ENCODE measurements at places on chromosomes 4 and X.

GRCh38 chrX:107600366-107600765, 27.9 kb upstream of the PRPS1 start:
- no peak for DNase-seq

GRCh38 chr4:54946741-54947140, 178.7 kb downstream of the KDR start:
- no peak for DNase-seq

- DNase-seq: no peak
These were observed 595 bp upstream of the PYURF start for GRCh38 chr4:88524171-88524570.

GRCh38 chr4:147345662-147346061, 135.2 kb upstream of the EDNRA start:
- no peak for DNase-seq

DNA sequence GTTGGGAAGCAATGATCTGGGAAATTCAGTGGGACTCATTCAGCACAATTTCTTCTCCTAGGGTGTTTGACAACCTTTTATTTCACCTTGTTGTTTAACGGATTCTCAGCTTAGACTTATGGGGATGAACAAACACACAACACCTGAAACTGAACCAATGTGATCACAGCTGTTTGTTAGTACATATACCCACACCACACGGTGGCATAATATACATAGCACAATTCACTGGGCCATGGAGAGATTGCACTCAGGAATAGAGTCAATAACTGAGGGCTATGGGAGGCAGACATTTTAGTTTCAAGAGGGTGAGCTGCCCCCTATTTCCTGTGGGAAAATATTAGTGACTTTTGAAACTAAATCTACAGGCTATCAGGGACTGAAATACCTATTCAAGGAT, 148.0 kb downstream of the PARM1 start:
- no peak for DNase-seq

DNA sequence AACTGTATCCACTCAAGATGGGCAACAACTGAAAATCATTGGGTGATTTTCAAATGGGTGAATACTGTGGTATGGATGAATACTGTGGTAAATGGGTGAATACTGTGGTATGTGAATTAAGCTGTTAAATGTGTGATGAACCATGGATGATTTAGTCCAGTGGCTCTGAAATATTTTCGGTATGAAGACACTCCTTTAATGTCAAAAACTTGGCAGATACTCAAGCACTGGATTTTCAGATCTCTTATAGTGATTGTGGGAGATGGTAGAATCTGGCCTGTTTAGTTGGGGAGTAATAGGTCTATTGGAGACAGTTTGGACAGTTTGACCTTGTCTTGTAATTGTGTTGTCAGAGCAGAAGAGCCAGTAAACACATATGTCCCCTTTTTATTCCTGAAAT, 45.7 kb downstream of the SSX7 start:
- no peak for DNase-seq

DNA sequence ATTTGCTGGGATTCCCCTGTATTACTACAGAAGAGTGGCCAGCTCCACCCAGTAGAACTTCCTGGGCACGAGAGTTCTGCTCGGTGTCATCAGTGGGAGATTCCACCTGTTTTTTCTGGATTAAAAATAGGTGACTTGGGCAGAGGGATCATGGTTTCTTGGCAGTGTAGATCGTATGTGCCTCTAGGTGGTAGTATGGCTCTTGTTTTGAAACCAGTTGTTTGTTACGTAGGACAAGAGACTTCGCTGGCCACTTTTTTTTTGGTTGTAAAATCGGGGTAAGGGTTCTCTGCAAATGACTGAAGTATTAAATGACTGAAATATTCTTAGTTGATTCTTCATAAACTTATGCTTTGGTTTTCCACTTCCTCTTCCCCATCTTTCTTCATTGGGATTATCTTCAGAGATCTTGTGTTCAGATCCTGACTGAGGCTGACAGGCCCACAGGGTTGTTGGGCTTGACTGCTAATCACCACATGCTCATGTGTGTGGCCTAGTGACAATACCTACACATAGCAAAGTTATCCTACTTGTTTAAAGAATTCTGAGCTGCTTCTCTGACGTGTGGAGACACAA, 43.8 kb upstream of the WDR1 start:
- no peak for DNase-seq

GRCh38 chrX:119648421-119648775, 42.2 kb upstream of the NKRF start:
- no peak for DNase-seq

DNA sequence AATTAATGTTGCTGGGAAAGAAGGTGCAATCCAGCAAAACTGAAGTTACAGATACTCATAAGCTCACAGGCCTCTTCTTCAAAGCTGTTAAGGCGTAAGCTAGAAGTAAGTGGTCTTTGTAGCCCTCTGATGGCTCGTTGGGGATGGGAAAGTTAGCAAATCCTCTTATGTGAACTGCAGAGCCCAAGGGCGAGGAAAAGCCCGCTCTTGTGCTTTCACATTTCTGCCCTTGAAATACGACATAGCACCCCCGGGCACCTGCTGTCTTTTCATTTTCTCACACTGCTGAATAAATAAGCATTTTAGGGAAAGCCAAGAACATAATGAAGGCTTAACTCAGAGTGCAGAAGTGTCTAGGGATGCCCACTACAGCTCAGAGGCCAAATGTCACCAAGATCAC, 73.1 kb upstream of the SORBS2 start:
- no peak for DNase-seq

GRCh38 chrX:110175146-110175545, 142.7 kb downstream of the AMMECR1 start:
- DNase-seq: no peak

GRCh38 chr4:97910005-97910404, 233.3 kb downstream of the STPG2 start:
- DNase-seq: no peak

DNA sequence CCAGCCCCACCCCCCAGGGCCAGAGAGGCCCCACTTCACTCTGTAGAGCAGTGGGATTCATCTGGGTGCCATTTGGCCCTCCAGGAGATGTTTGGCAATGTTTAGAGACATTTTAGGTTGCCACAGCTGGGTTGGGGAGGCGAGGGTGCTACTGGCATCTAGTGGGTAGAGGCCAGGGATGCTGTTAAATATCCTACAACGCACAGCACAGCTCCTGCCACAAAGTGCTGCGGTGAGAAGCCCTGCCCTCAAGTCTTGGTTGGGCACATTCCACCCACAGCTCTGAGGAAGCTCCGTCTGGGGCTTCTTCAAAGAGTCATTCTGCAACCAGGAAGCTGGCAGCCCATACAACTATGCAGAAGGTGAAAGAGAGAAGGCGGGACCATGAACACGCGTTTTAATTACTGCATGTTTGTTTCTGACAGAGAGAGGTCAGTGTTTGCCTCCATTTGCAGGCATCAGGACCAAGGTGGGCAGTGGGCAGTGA, 48.1 kb upstream of the FAM9C start:
- DNase-seq: peak; percentile 32

DNA sequence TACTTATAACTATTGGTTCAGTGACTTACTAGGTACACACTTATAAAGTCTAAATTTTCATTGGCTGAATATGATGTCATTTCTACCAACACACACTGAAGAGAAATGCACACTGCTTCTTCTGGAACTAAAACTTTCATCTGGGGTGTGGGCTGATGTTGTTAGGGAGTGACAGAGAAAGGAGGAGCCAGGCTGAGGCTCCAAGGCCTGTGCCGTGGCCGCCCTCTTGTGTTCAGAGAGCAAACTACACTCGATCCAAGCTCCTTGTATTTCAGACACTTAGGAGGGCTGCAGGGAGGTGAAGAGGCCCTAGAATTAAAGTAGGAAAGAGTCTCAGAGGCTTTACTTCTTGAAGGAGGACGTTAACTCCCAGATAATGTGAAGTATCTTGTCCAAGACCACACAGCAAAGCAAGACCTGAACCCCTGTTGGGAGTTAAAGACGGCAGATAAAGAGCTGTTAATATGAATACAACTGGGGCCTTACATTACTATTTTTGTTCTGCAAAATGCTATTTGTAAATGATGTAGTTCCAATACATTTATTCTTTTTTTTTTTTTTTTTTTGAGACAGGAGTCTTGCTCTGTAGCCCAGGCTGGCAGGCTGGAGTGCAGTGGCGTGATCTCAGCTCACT, 137.5 kb downstream of the AFAP1 start:
- peak; percentile 84 for DNase-seq

GRCh38 chr4:108820492-108821350, 57.9 kb upstream of the ETNPPL start:
- DNase-seq: no peak

- DNase-seq: no peak
These were observed 248.3 kb upstream of the KLF3 start for GRCh38 chr4:38415682-38416081.

- DNase-seq: peak; percentile 89
These were observed 519.5 kb downstream of the BCOR start for GRCh38 chrX:39577985-39578869.

- DNase-seq: no peak
These were observed 15.8 kb upstream of the DHRSX start for GRCh38 chrX:2516623-2517022.

- no peak for DNase-seq
These were observed 58.2 kb downstream of the ARSJ start for GRCh38 chr4:113921089-113921794.

DNA sequence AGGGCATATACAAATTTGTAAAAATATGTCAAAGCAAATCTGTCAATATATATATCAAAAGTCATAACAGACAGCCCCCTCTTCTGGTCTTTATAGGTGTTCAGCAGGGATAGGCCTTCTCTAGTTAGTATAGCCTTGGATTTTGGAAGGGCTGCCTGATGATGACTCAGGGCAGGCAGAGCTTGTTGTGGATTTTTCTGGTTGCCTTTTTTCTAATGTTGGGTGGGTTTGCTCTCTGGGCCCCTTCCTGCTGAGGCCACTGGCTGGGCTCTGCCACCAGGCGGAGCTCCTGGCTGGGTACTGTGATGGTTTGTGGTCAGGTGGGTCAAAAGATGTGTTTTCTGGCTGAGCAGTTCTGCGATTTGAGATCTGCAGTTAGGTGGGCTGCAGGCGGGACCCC, 294.2 kb downstream of the GRIA2 start:
- no peak for DNase-seq

DNA sequence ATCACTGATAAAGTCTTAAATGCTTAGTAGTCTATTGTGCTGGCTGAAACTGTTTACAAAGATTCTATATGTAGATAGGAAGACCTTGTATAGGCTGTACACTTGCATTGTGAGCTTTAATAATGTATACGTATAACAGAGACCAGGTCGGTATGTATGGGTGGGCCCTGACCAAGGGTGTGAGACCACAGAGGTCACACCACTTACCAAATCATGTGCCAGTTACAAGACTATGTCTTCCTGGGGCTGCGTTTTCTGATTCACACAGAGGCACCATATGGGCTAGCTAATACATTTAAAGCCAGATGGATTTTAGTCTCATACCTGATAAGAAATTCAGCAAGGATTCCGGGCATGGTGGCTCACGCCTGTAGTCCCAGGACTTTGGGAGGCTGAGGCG, 8.8 kb downstream of the DIAPH2 start:
- DNase-seq: no peak

GRCh38 chrX:51834076-51834475, 59.3 kb upstream of the MAGED1 start:
- no peak for DNase-seq

DNA sequence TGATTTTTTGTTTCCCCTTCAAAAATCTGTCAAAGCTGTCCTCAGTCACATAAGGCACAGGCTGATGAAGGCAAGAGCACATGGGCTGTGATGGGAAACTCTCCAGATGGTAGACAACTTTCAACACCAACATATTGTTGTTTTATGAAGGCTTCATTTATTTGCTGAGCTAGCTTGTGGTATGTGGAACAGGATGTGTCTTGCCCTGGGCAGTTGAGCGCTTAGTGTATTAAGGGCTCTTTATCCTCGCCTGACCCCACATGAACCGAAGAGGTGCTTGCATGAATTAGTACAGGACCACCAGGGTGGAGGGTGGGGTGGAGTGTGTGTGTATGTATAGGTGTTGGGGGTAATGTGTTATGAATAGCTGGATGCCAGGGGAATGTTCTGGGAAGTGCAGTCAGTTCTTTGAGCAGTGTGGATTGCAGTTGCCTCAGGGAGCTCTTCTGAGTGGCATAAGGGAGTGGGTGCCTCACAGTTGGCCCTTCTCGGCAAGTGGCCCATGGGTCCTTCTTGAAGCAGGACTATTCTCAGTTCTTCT, 103.1 kb downstream of the PHEX start:
- no peak for DNase-seq

DNA sequence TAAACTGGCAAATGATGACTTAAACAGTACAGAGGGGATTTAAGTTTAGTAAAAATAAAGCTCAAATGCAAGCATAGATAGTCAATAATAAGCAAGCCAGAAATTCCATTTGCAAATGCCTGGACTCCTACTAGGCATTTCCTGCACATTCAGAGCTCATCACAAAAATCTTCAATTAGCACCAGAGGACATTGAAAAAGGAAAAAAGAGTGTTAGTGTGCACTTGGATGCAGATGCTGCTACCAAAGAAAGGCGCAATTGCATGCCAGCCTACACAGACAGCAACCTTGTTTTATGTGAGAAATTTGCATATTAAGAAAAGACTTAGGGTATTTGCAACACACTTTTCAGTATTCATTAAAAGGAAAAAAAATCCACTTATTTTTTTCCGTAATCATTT, 282.1 kb downstream of the GRIA2 start:
- DNase-seq: no peak

GRCh38 chr4:156705311-156705710, 266.3 kb downstream of the PDGFC start:
- no peak for DNase-seq

DNA sequence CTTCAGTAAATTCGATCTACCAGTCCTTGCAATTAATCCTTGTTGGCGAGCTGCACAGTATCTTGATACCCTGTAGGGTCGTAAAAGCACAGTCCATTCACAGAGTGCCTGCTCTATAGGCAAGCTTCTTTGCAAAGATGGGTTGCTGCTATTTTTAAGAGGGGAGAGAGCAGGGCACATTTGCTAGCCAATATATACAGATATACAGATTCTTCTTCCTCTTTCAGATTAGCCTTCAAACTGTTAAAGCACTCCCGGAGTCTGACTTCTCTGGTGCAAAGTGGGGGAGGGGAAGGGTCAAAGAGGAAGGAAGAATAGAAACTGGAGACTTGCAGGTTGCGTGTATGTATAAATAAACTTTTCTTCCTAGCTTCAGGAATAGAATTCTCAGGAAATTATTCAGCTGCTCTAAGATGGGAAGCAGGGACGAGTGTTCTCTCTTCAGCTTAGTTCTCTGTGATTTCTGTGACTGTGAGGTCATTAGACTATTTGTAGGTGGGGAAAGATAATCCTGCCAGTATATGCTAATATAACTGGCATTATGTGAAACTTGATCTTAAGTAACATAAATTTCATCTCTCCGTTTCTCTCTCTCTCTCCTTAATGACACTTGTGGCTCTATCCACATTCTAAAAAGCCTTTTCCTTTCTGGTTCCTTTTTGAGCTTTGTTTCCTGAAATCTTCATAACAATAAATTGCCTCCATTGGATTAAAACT, at the start of gene CYSLTR1:
TSS of gene CYSLTR1 (minus strand) at position 242 of the 717 bp plus-strand sequence. CDS start 53,865 bp downstream, outside the sequence.
- DNase-seq: no peak

DNA sequence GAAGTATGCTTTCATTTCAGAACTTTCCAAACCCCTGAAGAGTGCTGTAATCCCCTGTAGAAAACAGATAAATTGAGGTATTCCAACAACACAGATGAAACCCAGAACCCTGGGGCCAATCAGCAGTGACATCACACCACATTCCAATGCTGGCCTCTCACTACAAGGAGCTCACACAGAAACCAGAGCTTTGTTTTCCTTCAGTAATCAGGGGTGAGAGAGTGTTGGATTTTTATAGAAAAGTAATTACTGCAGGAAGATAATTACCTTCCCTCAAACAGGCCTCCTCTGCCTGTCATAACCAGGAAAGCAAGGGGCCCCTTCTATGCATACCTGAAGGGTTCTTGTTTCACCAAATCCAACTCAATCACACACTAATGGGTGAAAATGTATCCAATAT, 246.2 kb downstream of the SCFD2 start:
- DNase-seq: no peak

- no peak for DNase-seq
These were observed 65.5 kb upstream of the SLC34A2 start for GRCh38 chr4:25590171-25590570.

Data from hematopoietic multipotent progenitor cell (in vitro differentiated cells).